ENCODE measurements at places on chromosomes 3 and 15. TPM values are rescaled to one million over a fixed set of nuclear protein-coding genes. Genes with fewer than 3 reads are reported as not detected.

- H3K27ac ChIP-seq = no peak overlapping the region
- no peaks in the 10 kb centered on the region for H3K27me3 ChIP-seq
- peaks cover 3% of the 10 kb centered on the region for H3K36me3 ChIP-seq
- H3K4me1 ChIP-seq = peaks cover 6% of the 10 kb centered on the region
- DNase-seq = no peak
These were observed 10.6 kb downstream of the IQSEC1 start for GRCh38 chr3:13062647-13063046.

DNA sequence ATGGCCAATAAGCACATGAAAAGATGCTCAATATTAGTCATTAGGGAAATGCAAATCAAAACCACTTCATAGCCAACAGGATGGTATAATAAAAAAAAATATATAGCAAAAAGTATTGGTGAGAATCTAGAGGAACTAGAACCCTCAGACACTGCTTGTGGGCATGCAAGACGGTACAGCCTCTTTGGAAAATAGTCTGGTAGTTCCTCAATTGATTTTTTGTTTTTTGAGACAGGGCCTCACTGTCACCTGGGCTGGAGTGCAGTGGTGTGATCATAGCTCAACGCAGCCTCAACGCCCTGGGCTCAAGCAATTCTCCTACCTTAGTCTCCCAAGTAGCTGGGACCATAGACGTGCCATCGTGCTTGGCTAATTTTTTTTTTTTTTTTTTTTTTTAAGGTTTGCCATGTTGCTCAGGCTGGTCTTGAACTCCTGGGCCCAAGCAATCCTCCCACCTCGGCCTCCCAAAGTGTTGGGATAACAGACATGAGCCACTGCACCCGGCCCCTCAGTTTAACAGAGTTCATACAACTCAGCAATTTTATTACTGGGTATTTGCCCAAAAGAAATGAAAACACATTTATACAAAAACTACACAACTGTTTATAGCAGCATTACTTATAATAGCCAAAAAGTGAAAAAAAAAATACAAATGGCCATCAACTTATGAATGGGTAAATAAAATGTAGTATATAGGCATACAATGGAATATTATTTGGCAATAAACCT, 5.1 kb downstream of the PRC1 start:
- DNase-seq = no peak
- no peaks in the 10 kb centered on the region for H3K27me3 ChIP-seq
- H3K36me3 ChIP-seq = peaks cover 18% of the 10 kb centered on the region

DNA sequence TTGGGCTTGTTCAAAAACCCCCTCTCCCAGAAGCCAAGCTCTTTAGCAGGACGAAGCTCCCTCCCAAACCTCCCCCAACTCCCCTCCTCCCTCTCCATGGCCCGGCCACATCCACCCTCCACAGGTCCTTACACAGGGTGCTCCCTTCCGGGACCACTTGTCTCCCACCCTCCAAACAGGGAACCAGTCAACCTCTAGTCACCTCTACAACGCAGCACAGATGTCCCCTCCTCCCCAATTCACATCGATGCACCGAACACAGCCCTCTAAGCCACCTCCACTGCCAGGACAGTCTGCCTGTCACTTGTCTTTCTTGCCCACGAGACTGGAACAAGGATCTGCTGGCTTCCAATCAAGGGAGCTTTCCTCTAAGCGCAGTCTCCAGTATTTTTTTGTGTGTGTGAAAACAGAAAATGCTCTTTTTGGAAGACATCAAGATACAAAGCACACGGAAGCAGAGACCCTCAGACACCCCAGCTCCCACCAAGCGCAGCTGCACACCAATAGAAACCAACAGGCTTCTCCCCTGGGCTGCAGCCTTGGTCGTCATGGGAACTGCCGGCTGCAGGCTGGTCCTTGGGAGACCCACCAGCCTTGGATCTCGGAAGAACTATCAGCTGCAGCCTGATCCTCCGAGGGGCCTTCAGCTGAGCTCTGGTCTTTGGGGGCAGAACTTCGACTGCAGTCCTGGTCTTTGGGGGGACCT, 26.5 kb downstream of the IQSEC1 start:
- DNase-seq = no peak
- H3K27me3 ChIP-seq = no peaks in the 10 kb centered on the region
- peaks cover 1% of the 10 kb centered on the region for H3K36me3 ChIP-seq
- no peak overlapping the region for H3K4me3 ChIP-seq

DNA sequence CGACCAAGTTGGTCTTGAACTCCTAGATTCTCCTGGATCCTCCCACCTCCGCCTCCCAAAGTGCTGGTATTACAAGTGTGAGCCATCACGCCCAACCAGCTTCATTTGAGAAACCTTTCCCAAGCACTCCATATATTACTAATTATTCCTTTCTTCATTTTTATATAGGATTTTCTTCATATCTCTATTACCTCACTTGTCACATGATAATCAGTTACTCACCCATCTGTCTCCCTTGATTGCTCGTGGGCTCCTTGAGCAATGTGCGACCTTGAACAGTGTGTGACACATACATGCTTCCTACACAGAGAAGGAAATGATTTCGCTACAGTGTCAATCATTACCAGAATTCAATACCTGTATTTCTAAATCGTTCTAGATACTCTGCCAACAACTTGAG, 110.7 kb upstream of the C2CD4B start:
- H3K27ac ChIP-seq = no peak overlapping the region
- no peaks in the 10 kb centered on the region for H3K36me3 ChIP-seq
- no peak for DNase-seq
- H3K27me3 ChIP-seq = peaks cover 7% of the 10 kb centered on the region
- H3K4me3 ChIP-seq = no peak overlapping the region

GRCh38 chr3:51686512-51687215, 15.6 kb downstream of the TEX264 start:
- H3K27ac ChIP-seq = peak overlapping the region; percentile 90
- H3K27me3 ChIP-seq = no peaks in the 10 kb centered on the region
- peak overlapping the region; percentile 72 for H3K4me3 ChIP-seq

IGSF11 gene
- total RNA-seq = not detected

MYEF2 gene
- 24.2 TPM for total RNA-seq
